ENCODE measurements at places on chromosomes 4 and X.

DNA sequence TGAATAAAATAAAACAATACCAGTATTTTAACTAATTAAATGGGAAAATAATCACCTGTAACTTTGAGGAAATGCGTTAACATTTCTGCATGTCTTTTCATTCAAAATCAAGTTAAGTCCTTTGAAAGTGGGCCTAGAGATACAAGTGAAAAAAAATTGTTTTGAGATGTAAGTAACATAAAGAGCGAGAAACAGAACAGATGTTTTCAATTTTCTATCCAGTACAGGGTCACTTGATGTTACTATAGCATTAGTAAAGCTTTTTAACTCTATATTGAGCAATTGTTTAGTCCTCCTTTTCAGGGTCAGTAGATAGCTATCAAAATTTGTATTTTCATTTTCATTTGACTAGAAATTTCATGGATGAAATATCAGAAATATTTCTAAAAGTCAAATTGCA lies 761.4 kb downstream of the CCSER1 start:
- DNase-seq: no peak

GRCh38 chr4:75107755-75108612 lies 175.1 kb downstream of the PARM1 start:
- no peak for DNase-seq

GRCh38 chr4:57231781-57232180 lies 121.6 kb upstream of the IGFBP7 start:
- DNase-seq: no peak

GRCh38 chr4:33085709-33086108 lies 2365.5 kb downstream of the PCDH7 start:
- DNase-seq: no peak

DNA sequence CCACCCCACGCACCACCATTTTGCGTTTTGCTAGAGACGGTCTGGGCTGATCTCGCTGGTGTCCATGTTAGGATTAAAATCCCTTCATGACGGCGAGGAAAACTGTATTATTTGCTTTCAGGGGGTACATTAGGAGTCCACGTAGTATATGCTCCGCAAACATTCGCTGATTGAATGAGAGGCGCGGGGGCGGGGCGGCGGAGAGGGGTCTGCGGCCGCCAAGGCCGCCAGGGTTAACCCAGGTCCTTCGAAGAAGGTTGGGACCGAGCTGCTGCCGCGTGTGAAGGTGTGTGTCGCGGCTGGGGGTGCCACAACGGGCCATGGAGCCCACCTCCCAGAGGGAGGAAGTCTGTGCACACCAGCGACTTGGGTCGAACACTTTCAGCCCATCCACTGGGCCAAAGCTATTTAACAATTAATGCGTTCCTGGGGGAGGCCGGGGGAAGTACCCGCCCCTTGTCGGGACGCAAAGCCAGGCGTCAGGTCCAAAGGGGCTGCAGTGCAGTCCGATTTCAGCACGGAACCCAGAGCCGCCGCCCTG lies 6.4 kb upstream of the PITX2 start:
- DNase-seq: no peak

GRCh38 chr4:23789762-23790161 lies 100.1 kb downstream of the PPARGC1A start:
- DNase-seq: peak; percentile 9

- DNase-seq: no peak
These were observed 109.3 kb upstream of the DGKK start for GRCh38 chrX:50579955-50580354.

GRCh38 chr4:173119818-173120217 lies 48.8 kb upstream of the GALNT7 start:
- no peak for DNase-seq

GRCh38 chrX:16039834-16040233 lies 83.5 kb upstream of the GRPR start:
- no peak for DNase-seq

DNA sequence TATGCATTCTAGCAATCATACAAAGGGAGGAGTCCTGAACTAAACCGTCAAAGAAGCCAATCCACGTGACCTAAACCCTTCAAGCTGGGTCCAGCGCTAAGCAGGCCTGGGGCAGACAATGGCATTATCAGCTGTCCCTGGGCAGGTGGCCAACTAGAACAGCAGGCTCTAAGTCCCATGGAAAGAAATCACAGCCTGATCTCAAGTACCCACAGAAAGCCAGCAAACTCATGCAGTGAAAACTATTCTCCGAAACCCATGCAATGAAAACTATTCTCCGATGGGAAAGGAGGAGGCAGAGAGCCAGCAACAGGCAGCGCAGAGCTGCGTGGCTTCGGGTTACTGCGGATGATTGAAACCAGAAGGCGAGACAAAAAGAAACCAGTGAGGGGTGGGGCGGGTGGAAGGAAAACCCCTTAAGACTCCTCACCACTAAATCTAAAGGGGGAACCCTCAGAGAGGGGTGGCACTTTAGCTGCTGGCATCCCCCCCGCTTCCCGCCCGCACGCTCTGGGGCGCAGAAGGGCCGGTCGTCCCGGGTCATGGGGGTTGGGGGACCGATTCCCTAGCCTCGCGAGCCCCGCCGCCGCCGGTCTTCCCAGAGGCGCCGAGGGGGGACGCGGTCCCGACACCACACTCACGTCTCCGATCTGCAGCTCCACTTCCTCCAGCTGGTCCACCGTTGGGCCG lies 567 bp downstream of the C4orf46 start:
- peak; percentile 75 for DNase-seq

GRCh38 chr4:101027721-101028120 lies 319.6 kb downstream of the PPP3CA start:
- DNase-seq: no peak

- DNase-seq: no peak
These were observed 105.5 kb upstream of the OTUD4 start for GRCh38 chr4:145285928-145286327.

- no peak for DNase-seq
These were observed 325.8 kb upstream of the GALNT7 start for GRCh38 chr4:172842779-172843178.

- no peak for DNase-seq
These were observed 32.0 kb upstream of the FHL1 start for GRCh38 chrX:136115126-136115903.

GRCh38 chr4:930028-930551 lies 2.0 kb downstream of the GAK start:
- no peak for DNase-seq

- DNase-seq: no peak
These were observed 110.3 kb upstream of the MSX1 start for GRCh38 chr4:4749137-4749536.

GRCh38 chr4:88062843-88063242 lies 55.4 kb downstream of the PKD2 start:
- DNase-seq: no peak

DNA sequence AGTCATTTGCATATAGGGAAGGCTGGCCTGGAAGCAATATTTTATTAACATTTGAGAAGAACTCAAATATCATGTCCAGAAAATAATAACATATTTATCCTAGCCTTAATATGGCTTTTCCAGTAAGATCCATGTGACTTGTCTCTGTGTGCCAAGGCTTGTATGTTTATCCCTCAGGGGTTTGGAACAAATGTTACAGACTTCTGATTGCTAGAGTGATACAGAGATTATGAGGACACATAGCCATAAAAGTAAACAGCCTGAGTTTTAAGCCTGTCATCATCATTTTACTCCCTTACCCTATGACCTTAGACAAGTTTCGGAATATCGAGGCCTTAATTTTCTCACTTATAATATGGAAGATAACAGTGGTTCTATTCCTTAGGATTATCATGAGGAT lies 338.1 kb downstream of the GPAT3 start:
- DNase-seq: no peak

GRCh38 chrX:65587616-65588526 lies 53.3 kb upstream of the LAS1L start:
- DNase-seq: no peak

- no peak for DNase-seq
These were observed 68.6 kb upstream of the QRFPR start for GRCh38 chr4:121449416-121449815.

- no peak for DNase-seq
These were observed 1248.5 kb upstream of the TENM3 start for GRCh38 chr4:180994722-180995121.

Data from HS-27A (cell line).